ENCODE measurements at places on chromosomes 11 and 22. TPM values are rescaled to one million over a fixed set of nuclear protein-coding genes. Genes with fewer than 3 reads are reported as not detected.

Gene OR8D4
- not detected for total RNA-seq

Gene OR8H3
- not detected for total RNA-seq

Gene LRRC74B
- not detected for total RNA-seq

Gene CYTH4
- 0.47 TPM for total RNA-seq

- no peak for DNase-seq
Measured at GRCh38 chr11:80414181-80415165, 973.6 kb upstream of the TENM4 start.

DNA sequence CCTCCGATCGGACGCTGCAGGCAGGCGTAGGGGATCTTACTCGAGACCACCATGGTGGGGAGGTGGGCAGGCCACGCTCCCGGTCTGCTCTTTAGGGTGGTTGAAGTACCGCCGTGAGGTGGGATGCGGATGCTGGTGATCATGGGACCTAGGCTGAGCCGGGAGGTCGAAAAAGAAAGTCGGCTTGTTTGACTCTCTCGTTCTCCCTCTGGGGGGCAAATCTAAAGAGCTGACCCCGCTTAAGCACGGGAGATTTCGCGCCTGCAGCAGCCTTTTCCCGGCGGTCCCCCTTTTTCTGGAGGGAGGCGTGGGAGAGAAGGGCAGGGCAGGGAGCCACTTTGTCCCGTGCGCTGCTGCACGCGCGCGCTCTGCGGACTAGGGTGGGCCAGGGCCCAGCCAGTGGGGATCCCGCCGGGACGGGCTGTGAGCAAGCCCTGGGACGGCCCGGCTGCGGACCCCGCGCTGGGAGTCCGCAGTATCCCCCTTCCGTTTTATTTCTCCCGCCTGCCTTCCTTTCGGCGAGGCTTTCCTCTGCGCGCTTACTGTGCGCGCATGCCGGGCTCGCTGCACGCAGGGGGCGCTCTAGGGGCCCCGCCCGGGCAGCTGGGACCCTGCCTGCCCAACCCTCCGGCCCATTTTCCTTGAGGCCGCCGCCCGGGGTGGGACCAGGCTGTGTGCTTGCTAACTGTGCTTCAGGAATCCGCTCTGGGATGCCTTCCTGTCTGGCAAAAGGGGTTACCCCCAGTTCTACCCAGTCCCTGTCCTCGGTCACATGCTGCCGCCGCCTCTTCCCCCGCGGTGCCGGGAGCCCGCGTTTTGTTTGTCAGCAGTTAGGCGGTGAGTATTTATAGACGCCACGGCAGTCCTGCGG lies 81.0 kb downstream of the PRR5L start:
- no peak for DNase-seq

DNA sequence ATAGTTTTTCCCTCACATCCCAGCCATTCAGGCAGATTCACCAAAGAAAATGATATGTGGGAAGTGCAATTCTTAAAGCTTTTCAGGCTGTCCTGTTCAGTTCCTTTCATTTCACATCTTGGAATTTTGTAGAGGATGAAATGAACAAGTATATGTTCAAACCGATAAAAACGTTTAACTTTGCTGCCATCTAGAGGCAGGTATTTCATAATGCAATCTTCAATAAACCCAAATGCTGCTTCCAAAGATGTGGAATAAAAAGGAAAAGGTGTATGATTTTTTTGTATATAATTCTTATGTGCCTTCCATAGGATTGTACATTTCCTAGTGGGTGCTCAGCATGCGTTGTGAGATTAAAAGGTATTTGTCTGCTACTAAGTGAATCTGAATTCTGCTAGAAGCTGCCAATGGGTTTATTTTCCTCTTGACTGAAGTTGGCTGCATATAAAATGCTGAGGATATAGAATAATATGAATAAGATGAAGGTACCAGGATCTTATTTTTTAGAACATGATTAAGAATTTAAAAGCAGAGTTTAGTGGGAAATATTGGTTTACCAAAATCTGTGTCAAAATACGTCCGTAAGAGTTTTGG lies 199.3 kb downstream of the PGR start:
- DNase-seq, result peak; percentile 36

- no peak for DNase-seq
Measured at GRCh38 chr11:76234416-76235232, 28.3 kb upstream of the WNT11 start.

- no peak for DNase-seq
Measured at GRCh38 chr11:65661599-65662246, 993 bp downstream of the RELA start.

DNA sequence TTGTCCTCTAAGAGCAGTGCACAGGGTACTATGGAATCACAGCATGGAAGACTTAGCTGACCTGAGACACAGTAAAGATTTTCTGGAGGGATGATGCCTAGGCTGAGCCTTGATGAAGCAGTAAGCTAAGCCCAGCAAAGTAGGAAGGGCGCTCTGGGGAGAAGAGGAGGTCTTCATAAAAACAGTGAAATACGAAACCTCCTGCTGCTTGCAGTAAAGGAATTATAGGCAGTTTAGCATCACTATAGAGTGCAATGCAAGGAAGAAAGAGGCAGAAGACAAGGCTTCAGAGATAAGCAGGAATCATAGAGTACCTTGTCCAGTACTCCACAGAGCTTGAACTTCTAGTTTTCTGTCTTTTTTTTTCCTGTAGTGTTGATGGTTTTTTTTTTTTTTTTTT lies 555.7 kb upstream of the CADM1 start:
- DNase-seq, result no peak

DNA sequence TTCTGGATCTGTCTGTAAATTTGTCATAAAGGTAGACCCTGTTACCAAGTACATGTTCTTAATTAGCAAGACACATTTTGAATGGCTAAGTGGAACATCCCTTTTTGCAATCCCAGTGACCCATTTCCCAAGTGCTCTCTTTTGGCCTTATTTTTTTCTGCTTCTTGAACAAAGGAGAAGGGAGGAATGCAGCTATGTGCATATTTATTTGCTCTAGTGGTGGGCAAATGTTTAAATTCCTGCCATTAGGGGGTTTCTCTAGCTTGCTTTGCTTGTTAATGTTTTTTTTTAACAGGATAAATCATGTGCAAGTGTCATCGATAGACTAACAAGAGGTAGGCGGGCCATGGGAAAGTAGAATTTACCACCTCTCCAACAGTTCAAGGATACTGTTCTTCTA lies 135.7 kb downstream of the COMMD9 start:
- no peak for DNase-seq

- DNase-seq, result no peak
Measured at GRCh38 chr11:64305691-64306562, 603 bp downstream of the ESRRA start.

DNA sequence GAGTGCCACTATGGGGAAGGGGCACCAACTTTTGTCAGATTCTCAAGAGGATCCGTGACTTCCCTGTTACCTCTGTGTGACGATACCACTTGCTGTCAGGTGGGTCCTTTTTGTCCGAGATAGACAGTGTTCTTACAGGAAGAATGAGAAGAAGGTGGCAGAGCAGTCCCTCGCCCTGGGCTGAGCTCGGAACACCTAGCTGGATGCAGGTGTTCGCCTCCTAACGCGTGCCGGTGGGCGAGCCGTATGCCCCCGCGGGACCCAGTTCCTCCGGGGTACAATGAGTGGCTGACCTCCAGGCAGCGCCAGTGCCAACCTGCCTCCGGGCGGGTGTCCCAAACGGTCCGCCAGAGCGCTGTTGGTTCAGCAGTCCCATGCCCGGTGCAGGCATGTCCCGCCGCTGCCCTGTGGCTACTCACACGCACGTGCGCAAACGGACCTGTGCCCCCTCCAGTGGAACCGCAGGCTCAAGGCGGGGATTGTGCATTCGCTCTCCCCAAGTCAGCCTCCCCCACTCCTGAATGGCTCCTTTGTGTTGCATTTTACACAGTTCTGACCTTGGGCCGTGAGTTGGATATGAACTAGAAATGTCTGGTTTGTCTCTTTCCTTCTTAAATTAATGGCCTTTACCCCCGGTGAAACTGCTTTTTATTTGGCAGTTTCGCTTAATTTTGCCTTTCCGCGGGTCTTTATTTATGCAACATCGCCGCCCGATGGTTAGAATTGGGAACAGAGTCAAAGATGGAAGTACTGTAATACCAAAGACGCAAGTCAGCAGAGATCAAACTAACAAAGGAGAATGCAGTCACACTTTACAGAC lies 1.1 kb upstream of the ABTB2 start:
- DNase-seq, result no peak

GRCh38 chr11:76598426-76598839 lies 72.1 kb downstream of the LRRC32 start:
- DNase-seq, result no peak

DNA sequence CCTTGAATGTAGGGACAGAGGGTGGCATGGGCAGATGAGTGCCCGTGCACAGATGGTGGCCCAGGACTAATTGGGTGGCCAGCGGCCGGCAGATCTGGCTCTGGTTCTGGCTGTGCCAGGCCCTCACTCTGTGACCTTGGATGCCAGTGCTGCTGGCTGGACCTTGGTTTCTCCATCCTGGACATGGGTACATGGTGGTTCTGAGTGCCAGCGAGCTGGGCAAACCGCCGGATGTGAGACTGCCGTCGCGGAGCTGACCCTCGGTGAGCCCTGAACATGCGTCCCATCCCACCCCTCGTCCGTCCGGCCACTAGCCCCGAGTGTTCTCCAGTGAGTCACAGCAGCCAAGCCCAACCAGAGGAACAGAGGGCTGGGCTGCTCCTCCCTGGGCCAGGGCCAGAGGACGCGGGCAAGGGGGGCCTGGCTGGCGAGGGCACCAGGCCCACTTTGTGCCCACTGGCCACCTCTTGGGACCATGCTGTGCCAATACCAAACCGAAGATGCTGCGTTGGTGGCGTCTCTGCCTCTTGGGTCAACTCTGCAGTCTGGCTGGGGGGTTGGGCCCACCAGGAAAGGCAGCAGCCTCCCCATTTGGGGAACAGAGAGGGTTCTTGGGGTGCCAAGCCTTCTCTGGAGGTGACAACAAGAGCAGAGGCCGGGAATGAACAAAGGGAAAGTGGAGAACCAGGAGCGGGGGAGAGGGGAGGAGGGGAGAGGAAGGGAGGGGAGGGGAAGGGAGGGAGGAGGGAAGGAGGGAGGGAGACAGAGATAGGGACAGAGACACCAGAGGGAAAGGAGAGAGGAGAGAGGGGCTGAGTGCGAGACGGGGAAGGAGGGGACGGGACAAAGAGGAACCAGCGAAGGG lies 10.7 kb downstream of the LSP1 start:
- no peak for DNase-seq

- DNase-seq, result no peak
Measured at GRCh38 chr11:107430525-107430924, 27.1 kb downstream of the CWF19L2 start.

GRCh38 chr11:67006029-67006884 lies 16.7 kb upstream of the SYT12 start:
- DNase-seq, result no peak

GRCh38 chr11:17150521-17150920 lies 57.3 kb downstream of the PIK3C2A start:
- DNase-seq, result no peak

DNA sequence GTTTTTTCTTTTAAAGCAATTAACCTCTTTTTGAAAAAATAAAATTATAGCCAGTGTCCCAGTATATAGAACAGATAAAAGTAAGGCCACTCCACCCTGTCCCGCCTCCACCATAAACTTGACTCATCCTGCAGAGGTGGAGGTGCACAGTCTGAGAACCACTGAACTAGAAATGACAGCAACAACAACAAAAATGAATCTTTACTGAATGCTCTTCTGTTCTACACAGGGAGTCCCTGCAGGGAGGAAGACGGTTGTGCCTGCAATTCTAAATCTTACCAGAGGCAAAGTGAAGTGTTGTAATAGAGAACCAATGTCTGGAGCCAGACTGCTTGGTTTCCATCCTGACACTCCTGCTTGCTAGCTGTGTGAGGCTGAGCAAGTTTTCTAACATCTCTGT lies 162.3 kb downstream of the FBXO7 start:
- no peak for DNase-seq

All from glomerular endothelial cell (primary cell).